Fibroblast of skin of right quadriceps (primary cell): ENCODE measurements at places on chromosomes 3 and 15.
A peak's percentile ranks its signal among the peaks of the same experiment; 100 is the strongest.

GRCh38 chr3:183930086-183930485 lies 45.4 kb upstream of the PARL start:
- DNase-seq, result no peak

- no peak for DNase-seq
Observed at GRCh38 chr3:72720566-72720965, 127.7 kb downstream of the SHQ1 start.

- DNase-seq, result no peak
Observed at GRCh38 chr3:43499256-43499655, 122.6 kb downstream of the ANO10 start.

GRCh38 chr3:117524890-117525289 lies 815.3 kb downstream of the TUSC7 start:
- DNase-seq, result peak; percentile 80

DNA sequence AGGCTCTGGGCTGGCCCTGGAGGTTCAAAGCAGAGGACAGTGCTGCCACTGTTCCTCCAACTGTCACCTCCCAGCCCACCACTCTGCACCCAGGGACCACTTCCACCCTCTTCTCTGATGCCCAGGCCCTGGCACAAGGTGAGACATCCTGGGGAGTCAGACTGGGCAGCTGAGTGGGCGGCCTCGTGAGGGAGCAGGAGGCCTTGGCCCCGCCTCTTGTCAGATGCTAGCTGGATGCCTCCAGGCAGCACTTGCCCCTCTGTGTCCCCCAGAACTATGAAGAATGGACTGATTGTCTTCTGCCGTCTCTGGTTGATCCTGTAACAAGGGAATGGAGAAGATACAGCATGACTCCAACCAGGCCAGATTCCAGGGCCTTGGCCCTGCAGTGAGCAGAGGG lies 191.0 kb upstream of the LINGO1 start:
- no peak for DNase-seq

GRCh38 chr3:125140818-125141595 lies 71.5 kb downstream of the SLC12A8 start:
- DNase-seq, result no peak

- DNase-seq, result peak; percentile 66
Observed at GRCh38 chr3:168094877-168095610, 680 bp downstream of the GOLIM4 start.

DNA sequence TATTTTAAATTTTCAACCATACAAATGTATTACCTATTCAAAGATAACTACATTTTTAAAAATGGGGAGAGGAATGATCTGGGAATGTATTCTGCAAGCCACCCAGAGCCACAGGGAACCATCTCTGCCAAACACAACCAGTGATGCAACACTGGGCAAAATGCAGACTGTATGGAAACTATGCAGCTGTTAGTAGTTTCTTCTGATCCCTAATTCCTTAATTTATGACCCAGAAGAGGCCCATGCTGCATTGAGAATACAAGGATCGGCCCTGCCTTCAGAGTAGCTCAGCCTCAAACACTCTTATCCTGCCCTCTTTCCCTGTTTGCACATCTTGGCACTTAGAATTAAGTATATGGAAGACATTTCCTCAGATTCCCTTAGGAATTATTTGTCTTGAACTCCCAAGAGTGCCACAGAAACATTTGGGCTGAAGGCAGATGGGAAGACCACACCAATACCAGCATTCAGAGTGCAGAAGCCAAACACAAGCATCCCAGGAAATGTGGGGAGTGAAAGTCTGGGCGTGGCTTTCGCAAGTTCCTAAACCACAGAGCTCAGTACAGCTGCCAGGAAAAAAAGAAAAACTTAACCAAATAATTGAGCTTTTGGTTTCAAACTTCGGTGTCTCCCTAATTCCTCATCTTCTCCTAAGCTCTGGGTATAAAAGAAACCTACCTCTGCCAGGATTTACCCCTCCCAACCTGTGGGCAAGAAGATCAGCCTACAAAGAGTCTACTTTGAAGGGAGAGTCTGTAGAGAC lies 5.3 kb downstream of the SNUPN start:
- DNase-seq, result peak; percentile 81

DNA sequence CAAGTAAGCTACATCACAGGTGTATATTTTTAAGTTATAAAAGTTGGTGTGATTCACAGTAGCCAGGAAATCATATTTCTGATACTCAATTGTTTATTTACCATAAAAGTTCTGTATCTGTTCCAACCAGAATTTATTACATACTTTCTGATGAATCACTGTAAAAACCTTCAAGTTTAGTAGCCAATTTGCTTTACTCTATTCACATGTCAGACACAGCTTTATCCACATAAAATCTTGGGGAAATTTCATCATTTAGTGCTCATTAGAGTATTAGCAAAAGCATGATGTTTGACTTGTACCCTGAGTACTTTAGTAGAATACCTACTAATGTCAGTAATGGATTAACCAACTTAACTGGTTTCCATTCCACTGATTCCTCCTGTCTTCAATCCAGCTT lies 249.8 kb downstream of the POLQ start:
- DNase-seq, result no peak

DNA sequence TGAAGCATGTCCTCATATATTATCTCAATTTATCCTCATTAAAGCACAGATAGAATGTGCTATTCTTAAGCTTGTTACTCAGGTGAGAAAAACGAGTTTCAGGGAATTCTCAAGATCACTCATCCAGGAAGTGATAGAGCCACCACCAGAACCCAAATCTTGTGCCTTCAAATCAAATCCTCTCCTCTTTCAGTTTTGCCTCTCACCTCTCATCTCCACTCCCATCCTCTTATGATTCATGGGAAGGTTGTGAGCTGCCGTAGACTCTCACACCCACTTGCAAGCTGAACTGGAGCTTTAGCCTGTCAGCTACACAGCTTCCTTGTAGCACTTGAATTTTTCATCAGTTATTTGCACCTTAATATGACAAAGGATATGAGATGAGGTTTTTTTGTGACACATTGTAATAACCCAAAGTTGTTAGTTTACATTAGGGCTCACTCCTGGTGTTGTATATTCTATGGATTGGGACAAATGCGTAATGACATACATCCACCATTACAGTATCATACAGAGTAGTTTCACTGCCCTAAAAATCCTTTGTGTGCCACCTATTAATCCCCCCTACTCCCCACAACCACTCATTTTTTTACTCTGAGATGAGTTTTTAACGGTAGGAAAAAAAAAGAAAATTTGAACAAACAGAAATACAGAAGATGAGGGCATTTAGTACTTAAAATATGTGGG lies 25.7 kb downstream of the GPR15 start:
- DNase-seq, result no peak

DNA sequence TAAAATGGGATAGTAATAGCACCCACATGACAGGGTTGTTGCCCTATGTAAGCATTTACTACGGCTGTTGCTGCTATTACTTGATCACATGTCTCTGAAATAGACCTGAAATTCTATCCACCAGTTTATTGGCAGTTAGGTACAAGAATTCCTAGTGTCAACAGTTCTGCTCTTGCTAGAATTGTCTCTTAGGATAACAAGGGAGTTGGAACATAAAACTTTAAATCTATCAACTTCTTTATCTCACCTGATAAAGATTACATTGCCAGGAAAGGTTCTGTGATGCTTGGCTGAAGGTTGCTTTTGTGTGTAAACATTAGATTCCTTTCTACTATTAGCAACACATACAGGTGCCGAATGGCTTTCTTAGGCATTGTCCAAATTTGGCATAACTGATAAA lies 38.7 kb downstream of the ATP13A4 start:
- DNase-seq, result no peak

DNA sequence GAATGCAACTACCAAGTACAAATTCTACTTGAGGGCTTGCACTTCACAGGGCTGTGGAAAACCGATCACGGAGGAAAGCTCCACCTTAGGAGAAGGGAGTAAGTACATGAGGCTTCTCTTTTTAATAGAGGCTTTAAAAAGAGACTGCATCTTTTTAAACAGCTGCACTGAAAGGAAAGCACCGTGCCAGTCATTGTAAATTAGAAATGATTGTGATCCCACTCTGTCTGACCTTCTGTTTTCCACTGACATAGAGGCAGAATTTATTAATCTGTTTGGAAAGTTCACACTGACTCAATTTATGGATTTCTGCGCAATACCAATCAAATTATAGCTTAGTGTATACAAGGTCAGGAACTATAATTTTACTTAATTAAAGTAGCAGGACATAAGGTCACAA lies 198.2 kb downstream of the CHL1 start:
- DNase-seq, result no peak

DNA sequence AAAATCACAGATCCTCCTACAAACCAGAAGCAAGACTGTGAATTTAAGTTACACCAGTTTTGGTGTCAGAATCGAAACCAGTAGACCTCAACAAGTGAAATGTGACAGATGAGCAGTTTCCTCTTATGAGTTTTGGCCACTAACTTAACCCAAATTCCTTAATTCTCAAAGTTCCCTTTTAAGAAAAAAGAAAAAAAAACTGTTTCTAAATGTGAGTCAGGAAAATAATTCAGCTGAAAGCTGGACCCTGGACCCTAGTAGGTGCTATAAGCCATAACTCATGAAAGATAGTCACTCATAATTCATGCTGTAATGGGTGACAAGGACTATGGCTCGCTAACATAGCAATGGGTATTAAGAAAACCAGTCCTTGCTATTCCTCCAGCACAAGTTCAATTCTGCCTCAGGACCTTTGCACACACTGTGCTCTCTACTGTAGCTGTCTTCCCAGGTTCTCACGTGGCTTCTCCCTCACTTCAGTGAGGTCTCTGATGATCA lies 9.0 kb upstream of the THRB start:
- DNase-seq, result no peak

DNA sequence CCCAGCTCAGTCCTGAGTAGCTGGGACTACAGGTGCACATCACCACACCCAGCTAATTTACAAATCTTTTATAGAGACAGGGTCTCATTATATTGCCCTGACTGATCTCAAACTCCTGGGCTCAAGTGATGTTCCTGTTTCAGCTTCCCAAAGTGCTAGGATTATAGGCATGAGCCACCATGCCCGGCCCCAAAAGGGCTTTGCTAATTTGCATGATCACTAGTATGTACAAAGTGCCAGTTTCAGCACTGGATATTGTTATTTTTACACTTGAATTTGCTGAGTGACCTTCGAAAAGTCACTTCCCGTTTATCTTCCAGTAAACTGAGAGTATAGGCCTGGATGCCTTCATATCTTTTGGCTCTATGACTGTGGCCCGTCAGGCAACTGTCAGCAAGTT lies 12.2 kb downstream of the CLN6 start:
- no peak for DNase-seq

DNA sequence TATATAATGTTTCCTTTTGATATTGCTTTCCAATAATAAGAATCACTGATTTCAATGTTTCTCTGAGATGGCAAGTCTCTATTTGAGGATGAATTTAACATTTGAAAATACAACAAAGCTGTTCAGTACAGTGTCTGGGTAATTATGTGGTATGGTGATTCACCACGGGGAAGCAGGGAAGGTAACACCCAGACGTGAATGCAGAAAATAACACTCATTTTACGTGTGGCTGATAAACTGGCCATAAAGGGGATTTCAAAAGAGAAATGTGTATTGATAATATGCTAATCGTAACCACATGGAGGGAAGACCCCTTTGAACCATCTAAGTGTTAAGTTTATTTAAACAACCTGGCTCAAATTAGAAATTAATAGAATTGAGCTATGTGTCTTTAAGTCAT lies 344.6 kb downstream of the GRM7 start:
- no peak for DNase-seq

GRCh38 chr3:128783774-128784173 lies 57.8 kb downstream of the RAB7A start:
- no peak for DNase-seq

- DNase-seq, result no peak
Observed at GRCh38 chr3:59338934-59339333, 289.1 kb upstream of the CFAP20DC start.

- peak; percentile 19 for DNase-seq
Observed at GRCh38 chr3:115071601-115072000, 75.5 kb downstream of the ZBTB20 start.

- DNase-seq, result no peak
Observed at GRCh38 chr3:60391292-60391691, 860.0 kb downstream of the FHIT start.

DNA sequence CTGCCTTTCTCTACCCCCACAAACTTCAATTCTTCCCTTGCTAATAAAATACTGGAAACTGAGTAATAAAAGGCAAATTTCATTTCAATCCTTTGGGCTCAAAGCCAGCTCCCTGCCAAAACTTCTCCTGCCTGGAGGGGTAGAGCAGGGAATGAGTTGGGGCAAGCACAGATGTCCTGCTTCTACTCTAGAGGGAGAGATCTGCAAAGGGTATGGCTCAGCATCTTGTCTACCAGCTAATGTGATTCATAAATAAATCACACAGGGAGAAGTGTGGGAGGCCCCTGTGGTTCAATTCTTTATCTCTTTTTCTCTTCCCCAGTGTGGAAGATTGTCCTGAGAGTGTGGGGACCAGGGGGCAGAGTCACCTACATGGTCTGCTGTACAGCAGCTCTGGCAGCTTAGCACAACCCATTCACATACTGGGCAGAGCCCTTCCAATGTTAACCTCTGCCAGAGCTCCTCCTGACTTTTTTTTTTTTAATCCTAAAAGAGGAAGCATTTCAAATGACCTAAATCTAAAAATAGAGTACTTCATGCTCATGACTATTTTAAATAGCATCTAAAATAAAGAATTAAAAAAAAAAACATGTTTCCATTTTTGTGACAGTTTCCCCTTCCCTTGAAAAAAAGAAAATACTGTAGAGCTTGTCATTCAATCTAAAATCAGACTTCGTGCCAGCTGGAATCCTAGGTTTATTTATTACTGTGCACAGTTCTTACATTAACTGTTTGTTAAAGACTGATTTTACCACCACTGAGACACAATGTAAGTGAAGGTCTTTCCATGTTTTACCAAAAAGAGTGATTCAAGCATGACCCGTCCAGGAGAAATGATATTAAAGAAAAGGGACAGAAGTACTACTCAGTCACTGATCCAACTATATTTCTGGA lies 1083.7 kb upstream of the CFAP20DC start:
- no peak for DNase-seq

DNA sequence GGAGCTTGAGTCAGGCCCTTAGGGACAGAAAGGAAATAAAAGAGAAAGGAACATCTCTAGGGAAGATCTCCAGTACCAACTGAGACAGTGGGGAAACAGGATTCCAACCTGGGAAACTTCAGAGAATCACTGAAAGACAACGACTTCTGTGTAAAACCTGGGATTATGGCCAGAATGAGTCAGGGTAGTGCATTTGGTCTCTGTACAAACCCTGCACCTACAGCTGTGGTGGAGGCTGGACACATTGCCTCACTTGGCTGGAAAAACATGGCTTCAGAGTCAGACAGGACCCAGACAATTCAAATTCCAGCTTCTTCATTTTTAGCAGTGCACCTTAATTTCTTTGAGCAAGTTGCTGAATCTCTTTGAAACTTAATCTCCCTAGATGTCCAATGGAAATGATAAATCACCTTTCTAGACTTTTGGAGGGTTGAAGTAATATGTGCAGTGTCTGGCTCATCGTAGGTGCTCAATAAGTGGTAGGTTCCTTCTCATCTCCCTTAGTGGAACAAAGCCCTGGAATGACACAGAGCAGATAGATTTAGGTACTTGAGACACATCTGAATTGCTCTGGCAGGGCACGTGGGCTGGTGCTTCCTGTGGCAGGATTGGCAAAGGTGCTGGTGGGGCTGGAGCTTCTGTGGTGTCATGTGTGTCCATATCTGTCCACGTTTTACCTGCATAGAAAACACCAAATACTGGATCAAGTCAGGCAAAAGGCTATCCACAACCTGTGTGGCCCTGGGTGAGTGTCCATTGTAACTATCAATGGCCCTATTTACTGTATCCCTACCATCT lies 6.1 kb upstream of the CLSTN2 start:
- DNase-seq, result no peak

- DNase-seq, result no peak
Observed at GRCh38 chr3:177538750-177539730, 341.8 kb upstream of the TBL1XR1 start.
